AG09309 (cell line): ENCODE measurements at places on chromosomes 6 and 20.

DNA sequence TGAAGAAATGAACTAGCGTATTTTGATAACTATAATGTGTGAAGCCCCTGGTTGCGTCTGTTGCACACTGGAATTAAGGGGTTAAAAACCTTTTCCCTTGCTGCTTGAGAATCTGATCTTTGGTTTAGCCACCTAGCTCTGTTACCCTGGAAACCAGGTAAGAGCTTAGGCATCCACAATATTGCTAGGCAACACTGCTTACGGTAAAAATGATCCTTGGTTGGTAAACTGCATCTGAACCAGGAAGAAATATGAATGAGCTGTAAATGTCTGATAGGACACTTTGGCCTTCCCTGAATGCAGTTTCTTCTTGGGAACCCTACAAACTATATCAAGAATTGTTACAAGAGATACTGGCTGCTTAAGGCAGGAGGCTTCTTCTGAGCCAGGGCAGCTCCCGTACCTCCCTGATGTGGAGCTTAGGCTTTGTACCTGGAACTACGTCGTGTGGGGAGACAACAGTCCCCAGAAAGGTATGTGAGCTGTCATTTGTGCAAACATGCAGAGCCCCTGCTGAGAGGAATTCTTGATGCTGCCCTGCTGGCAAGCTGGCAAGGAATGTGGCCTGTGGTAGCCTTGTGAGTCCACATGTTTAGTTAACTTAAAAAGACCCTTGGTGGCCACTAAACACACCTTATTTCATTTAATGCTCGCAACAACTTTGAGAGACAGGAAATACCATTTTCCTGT lies 18.4 kb downstream of the UBE3D start:
- no peak for DNase-seq

DNA sequence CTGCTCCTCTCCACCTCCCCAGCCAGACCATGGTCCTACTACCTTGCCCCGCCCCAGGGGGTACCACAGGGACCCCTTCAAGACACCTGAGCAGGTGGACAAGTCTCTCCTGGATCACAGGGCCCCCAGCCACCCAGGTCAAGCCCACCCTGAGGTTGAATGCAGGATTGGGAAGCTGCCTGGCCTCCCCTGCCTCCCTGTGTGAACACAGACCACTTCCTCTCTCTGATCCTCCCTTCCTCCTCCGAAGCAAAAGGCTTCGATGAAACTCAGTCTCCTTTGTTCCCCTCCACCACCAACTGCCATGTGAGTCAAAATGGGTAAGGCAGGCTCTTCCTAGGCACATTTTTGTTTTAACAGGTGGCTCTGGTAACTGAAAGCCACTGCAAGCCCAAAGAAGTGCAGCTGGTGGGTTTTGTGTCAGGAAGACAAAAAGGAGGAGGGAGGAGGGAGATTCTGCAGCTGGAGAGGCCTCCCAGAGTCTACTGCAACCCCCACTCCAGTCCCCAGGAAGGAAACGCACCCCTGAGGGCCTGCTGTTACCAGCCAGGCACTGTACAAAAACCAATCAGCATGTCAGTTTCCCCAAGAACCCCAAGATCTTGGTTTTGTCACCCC lies 5.4 kb downstream of the ADA start:
- DNase-seq = no peak

DNA sequence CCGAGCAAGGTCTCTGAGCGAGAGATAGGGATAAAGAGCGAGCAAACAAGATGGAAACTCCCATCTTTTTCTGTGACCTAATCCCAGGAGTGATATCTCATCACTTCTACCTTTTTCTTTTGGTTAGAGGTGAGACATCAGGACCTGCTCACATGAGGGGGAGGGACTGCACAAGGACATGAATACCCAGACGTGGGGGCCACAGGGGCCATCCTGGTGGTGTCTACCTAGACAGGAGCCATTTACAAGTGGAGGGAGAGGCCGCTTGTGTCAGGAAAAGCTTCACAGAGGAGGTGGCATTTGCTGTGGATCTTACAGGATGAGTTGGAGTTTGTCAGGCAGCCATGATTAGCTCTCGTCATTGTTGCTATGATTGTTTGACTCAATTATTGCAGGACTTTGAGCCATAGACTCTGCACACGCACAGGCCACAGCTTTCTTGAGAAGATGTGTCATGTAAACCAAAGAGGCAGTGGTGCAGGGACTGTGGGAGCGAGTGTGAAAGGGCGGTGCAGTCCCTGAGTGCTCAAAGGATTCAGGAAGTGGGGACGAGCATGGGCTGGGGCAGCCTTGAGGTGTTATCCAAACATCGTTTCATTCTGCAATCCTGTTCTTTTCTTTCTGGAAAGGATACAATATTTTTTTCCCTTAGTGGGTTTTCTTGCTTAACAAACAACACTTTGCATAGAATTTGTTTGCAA lies 7.7 kb downstream of the NPEPL1 start:
- DNase-seq = no peak

GRCh38 chr6:17987697-17988421 lies 424 bp upstream of the KIF13A start:
- DNase-seq = no peak

DNA sequence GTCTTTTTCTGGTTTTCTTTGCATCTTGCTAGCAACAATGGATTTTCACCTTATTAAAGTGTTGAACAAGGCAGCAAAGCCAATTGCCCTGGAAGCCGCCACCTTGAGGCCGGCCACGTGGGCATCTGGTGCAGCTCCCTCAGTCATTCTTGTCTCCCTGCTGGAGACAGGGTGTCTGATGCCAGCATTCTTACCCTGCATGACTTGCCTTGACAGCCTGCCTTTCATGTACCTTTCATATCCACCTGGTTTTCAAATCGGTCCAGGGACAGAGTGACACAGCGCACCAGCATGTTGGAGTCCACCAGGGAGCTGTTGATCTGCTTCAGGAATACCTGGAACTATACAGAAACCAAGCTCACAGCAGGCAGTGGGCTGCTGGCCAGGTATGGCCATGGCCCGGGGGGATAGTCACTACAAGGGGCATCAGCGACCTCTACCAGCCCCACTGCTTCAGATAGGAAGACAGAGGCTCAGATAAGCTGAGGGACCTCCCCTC lies 49.8 kb downstream of the MYH7B start:
- DNase-seq = no peak

GRCh38 chr20:311609-312008 lies 13.7 kb upstream of the SOX12 start:
- no peak for DNase-seq

DNA sequence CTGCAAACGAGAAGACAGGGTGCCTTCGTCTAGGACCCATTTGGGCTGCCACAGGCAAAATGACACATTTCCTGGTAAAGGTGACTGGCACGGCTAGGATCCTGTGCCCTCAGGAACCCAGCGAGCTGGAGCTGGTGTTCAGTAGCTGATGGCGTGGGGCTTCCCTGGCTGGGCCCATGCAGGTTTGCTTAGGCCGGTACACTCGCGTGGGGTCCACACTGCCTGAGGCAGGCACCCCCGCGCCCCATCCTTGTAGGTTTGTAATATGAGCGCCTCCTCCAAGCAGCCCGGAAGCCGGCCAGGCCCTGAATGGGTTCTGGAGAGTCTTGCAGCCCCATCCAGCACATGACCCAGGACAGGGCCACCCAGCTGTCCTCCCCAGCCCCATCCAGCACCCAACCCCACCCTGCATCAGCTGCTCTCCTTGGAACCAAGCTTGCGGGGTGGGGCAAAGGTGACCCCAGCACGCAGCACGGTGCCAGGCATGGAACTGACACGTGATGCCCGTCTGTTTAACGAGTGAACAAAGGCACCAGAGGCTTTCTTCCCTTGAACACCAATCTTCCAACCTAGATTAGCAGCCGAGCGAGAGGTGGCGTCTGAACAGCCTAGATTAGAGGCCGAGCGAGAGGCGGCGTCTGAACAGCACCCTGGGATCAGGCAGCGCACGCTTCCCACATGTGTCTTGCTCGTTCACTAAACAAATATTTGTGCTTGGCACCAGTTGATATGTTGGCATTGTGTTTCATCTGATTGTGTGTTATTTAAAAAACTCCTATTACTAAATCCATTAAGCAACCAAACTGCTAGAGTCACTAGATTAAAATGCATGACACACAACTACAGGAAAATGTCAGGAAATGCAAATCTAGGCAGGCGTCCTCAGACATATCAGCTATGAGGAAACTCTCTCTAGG lies 112.1 kb downstream of the DLL1 start:
- DNase-seq = peak; percentile 5

DNA sequence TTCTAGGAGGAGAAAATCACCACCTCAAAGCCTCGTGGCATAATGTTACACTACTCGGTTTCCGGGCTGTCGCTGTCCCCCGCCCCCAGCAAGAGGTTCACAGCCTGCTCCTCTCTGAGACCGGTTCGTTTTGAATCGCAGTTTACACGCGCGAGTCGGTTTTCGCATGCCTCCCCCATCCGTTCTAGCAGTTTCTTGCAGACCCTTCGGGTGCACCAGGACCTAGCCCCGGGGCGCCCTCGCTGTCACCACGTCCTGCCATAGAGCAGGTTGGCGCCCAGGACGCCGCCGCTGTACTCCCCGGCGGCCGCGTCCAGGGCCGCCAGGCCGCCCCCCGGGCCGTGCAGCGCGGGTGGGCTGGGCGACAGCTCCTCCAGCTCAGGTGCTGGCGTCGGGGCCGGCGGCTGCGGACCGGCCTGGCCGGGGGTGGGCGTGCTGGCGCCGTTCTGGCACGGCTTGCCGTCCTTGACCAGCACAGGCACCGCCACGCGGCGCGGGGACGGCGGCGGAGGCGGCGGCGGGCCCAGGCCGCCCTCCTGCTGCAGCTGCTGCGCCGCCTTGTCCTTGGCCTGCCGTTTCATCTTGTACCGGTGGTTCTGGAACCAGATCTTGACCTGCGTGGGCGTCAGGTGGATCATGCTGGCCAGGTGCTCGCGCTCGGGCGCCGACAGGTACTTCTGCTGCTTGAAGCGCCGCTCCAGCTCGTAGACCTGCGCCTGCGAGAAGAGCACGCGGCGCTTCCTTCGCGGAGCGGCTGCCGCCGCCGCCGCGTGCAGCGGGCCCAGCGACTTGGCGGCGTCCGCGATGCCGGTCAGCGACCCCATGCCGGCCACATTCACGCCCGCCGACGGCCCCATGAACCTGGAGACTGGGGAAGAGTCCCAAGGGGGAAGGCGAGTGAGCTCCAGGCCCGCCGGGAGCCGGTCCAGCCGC lies 1.4 kb downstream of the NKX2-4 start:
- no peak for DNase-seq

- DNase-seq = no peak
These were observed 589.1 kb downstream of the EYS start for GRCh38 chr6:65117817-65118409.

GRCh38 chr20:36279776-36280175 lies 26.4 kb upstream of the DLGAP4 start:
- no peak for DNase-seq

DNA sequence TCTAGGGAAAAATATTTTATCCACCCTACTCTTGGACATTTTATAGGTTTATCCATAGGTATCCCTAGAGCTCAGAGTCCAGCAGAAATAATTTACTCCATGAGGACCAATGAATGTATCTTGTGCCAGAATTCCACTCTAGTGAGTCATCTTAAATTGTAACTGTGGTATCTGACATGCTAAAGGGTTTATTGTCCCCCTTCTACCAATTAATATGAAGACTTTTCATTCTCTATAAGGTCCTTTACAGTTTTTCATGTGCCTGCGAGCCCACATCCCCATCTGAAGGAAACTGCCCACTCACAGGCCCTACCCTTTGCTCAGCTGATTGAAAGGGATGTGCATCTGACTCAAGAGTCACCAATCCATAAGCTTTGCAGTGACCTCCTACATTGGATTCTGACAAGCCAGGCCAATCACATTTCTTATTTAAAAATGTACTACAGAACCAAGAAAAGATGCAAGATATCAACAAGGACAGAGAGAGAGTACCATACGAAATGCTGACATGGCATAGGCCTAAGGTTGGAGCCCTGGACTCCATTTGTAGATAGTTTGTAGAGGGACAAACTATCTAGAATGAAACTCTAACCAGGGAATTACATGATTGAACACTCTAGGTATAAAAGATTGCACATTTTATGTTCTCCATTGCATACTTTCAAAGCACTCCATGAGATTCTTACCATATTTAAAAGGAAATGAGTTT lies 93.4 kb upstream of the DEFB112 start:
- no peak for DNase-seq
